Activated effector memory CD4-positive, alpha-beta T cell treated with Interleukin-2 at 50 U/mL for 16 hours (primary cell): ENCODE measurements at places on chromosomes 3 and 15.

DNA sequence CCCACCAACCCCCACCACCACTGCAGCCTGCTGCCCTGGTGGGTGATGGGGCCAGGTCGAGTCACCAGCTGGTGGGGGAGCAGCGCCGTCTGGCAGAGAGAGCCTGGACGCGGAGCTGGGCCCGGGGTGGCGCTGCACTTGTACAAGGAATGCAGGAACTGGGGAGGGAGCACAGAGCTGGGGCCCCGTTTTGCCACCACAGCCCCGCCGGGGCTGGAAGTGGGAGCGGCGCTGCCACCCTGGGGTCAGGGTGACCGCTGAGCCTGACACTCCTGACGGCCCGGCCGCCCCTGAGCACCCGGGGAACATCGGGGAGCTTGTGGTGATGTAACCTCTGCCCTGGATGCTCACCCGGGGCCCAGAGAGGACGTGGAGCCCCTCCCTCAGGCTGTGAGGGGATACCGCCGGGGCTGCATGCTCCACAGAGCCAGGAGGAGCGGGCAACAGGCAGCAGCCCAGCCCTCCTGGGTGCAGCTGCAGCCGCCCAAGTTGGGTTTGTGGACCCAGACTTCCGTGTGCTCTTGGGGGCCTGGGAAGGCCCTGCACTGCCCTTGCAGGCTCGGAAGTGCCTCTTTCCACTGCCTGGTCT is 32.6 kb upstream of the IREB2 start:
- no peak for DNase-seq

- no peak for DNase-seq
These were observed 331.3 kb upstream of the RBMS3 start for GRCh38 chr3:28949580-28949979.

DNA sequence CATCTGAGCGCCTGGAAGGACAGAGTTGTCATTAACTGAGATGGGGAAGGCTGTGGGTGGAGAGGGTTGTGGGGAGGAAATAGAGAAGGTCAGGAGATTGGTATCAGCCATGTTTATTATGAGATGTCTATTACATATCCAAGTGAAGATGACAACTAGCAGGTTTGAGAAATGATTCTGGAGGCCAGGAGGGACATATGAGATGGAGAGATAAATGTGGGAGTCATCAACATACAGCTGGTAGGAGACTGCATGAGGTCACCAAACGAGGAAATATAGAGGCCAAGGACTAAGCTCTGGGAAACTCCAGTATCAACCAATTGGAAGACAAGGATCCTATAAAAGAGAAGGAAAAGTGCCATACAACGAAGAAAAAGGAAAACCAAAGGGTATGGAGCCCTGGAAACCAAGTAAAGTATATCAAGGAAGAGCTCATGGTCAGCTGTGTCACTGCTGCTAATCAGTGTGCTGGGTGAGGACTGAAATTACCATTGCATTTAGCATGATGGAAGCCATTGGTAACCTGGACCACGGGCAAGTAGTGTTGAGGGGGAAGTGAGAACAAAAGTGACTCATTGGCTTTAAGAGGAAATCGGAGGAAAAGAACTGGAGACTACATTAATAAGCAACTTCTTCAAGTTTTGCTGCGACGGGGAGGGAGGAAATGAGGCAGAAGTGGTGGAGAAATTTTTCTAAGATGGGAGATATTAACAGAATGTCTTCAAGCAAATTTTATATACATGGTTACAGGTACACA is 14.0 kb upstream of the UACA start:
- no peak for DNase-seq

- DNase-seq, result no peak
These were observed 27.0 kb downstream of the CCNL1 start for GRCh38 chr3:157132936-157133335.

DNA sequence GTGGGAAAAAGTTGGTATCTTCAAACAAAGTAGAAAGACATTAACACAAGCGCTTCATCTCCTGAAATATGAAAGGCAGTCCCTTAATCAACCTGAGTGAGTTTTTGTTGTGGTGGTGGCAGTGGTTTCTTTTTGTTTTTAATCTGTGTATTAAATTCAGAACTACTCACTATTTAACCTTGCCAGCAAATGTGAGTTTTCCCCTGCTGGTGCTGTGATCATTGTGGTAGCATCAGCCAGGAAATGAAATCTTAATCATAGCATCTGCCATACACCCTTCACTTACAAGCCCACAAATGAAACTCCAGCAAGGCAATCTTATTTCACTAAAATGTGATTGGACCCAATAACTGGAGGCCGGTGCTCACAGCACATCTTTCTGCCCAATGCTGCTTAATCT is 229.7 kb downstream of the SHOX2 start:
- no peak for DNase-seq

DNA sequence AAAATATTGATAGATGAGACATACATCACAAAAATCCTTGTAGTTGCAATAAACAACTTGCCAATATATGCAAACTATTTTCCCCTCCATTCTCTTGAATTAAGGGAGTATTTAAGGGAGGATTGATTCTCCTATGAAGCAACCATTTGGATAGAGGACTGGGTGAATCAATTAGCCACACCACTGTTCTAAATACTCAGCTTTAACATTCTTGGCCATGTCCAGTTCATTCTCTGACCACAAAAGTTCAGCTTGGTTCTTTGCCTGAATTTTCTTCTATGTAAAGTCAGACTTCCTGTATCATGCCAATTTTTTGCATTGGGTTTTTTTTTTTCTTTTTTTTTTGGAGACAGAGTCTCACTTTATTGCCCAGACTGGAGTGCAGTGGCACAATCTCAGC is 15.8 kb upstream of the SEC11A start:
- DNase-seq, result no peak

GRCh38 chr3:158085931-158086330 is 20.3 kb downstream of the SHOX2 start:
- DNase-seq, result no peak

DNA sequence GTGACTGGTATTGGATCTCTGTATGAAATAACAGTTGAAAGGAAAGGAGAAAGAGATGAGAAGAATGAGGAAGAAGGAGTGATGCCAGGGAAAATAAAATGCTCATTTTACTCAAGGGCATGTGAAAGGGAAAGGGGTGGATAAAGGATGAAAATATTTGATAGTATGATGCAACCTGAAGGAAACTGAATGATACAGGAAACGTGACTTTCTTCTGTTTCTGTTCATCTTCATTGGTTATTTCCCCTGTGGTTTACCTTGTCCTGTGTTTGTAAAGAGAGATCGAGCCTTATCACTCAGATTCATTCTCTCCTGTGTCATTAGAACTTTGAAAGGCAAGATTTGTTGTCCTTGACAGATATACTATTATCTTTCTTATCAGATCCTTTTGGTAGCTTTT is 243.6 kb upstream of the SLITRK3 start:
- DNase-seq, result no peak

DNA sequence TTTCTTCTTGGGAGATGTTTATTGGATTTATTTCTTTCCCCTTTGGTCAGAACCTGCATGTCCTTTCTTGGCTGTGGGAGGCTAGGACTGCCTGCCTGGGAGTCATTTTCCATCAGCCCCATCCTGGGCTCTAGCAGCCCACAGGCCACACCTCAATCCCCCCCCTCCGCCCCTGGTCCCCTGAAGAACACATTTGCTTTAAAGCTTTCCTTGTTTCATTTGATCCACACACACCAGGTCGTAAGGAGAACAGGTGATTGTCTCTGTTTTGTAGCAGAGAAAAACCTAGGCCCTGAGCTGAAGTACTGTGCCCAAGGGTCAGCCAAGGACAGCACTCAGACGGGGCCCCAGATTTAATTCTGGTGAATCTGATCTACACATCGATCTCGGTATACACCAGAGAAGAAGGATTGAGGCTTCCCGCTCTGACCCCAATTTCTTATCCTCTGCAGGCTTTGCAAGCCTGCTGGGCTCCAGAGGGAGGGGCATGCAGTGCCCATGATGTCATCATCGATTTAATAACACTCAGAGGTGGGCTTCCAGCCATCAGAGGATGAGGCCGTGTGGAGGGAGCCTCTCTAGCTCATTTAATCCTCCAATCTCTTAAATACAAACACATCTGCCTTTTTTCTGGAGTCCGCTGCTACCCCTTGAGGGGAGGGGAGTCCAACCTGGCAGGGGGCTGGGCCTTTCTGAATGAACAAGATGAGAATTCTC is 1.7 kb upstream of the CLN6 start:
- no peak for DNase-seq
